ENCODE measurements at places on chromosomes 16 and 17. TPM values are rescaled to one million over a fixed set of nuclear protein-coding genes. Genes with fewer than 3 reads are reported as not detected.

- no peak for DNase-seq
- H3K27ac ChIP-seq, result no peak overlapping the region
- no peak overlapping the region for H3K4me3 ChIP-seq
- peaks cover 35% of the 10 kb centered on the region for H3K4me1 ChIP-seq
- no peaks in the 10 kb centered on the region for H3K36me3 ChIP-seq
- H3K27me3 ChIP-seq, result no peaks in the 10 kb centered on the region
These were observed 28.9 kb upstream of the ETV4 start for GRCh38 chr17:43574896-43575525.

DNA sequence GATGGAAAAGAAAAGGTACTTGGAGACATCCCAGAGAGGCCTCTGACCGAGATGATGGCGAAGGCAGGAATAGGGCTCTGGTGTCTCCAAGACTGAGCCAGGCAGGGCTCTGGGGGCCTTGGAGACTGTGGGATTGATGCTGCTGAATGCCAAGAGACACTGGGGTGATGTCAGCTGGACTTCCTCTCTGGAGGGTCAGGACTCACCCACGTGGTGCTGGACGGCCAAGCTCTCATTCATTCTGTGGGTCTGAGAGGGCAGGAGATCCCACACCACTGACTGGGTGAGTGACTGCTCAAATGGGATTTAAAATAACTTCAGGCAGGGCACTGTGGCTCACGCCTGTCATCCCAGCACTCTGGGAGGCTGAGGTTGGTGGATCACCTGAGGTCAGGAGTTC lies 64.8 kb downstream of the NT5M start:
- H3K27ac ChIP-seq, result no peak overlapping the region
- DNase-seq, result no peak
- H3K36me3 ChIP-seq, result no peaks in the 10 kb centered on the region
- H3K4me1 ChIP-seq, result no peaks in the 10 kb centered on the region
- H3K4me3 ChIP-seq, result no peak overlapping the region

DNA sequence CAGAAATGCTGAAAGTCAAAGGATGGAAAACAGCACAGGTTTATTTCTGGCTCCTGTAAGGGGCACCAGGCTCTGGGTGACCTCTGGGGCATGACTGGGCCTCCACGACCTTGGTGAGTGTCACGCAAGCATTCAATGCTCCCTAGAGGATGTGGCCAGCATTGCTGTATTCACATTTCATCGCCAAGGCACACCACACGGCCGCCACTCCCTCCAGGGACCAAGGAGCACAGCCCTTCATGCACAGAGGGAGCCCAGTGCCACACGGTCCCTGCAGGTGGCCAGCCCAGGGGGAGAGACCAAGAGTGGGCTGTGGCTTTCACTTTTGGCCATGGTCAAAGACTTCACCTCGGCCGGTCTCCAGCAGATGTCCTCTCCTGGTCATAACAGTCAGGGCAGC lies 137.4 kb upstream of the TNRC6C start:
- peak; percentile 58 for DNase-seq
- H3K27ac ChIP-seq, result no peak overlapping the region
- no peaks in the 10 kb centered on the region for H3K4me1 ChIP-seq
- H3K4me3 ChIP-seq, result no peak overlapping the region

GRCh38 chr16:15536843-15537242 lies 102.5 kb downstream of the BMERB1 start:
- no peak overlapping the region for H3K27ac ChIP-seq
- DNase-seq, result no peak
- H3K36me3 ChIP-seq, result no peaks in the 10 kb centered on the region
- H3K4me3 ChIP-seq, result no peak overlapping the region

- DNase-seq, result no peak
- H3K4me3 ChIP-seq, result no peak overlapping the region
- peaks cover 50% of the 10 kb centered on the region for H3K4me1 ChIP-seq
- H3K36me3 ChIP-seq, result no peaks in the 10 kb centered on the region
These were observed 91.2 kb downstream of the TOX3 start for GRCh38 chr16:52455549-52456277.

FTSJ3 gene
- 48.4 TPM for total RNA-seq

TRAPPC1 gene
- 52.4 TPM for total RNA-seq

Measured in GM23338 (cell line).